ENCODE measurements at places on chromosomes 6 and 20.

DNA sequence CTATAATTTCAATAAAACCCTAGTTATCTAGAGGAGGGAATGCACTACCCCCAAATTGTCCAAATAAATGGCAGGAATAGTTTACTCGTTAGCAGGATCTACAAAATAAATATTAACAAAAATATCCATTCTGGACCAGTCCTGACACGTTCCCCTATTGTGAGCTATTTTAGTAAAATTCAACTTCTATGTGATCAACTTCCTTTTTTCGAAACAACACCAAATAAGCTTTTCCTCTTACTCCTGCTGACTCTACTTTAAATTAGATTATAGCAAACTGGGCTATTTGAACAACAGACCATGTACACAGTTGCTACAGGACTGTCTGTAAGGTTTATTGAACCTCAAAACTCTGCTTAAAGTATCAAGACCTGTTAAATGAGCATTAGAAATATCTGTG, 154.3 kb downstream of the IPCEF1 start:
- DNase-seq, result no peak

- DNase-seq, result no peak
Measured at GRCh38 chr6:33049323-33050013, 24.0 kb downstream of the HLA-DPA1 start.

GRCh38 chr6:43405354-43405753, 22.0 kb upstream of the ABCC10 start:
- DNase-seq, result no peak

GRCh38 chr6:148064406-148065134, 278.1 kb upstream of the SASH1 start:
- DNase-seq, result no peak

DNA sequence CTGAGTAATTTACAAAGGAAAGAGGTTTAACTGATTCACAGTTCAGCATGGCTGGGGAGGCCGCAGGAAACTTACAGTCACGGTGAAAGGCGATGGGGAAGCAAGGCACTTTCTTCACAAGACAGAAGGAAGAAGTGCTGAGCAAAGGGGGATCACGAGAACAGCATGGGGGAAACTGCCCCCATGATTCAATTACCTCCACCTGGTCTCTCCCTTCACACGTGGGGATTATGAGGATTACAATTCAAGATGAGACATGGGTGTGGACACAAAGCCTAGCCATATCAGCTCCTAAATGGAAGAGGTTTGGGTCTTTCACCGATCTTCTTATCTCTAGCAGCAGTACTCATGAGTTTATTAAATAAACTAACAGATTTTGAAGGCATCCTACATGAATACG, 152.9 kb upstream of the RUNX2 start:
- DNase-seq, result no peak

DNA sequence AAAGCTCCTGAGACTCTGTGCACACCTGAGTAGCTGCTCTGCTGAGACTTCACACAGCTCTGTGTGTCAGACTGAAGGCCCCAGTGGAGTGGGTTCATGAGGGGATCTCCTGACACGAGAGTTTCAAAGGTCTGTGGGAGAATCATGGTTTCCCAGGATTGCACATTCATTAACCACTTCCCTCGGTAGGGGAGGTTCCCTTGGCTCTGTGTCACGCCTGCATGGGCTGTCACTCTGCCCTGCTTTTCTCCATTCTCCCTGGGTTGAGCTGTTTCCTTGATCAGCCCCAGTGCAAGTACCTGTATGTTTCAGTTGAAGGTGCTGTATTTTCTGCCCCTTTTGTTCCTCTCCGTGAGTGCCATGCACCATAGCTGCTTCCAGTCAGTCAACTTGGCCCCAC, 236.9 kb downstream of the EPM2A start:
- no peak for DNase-seq

DNA sequence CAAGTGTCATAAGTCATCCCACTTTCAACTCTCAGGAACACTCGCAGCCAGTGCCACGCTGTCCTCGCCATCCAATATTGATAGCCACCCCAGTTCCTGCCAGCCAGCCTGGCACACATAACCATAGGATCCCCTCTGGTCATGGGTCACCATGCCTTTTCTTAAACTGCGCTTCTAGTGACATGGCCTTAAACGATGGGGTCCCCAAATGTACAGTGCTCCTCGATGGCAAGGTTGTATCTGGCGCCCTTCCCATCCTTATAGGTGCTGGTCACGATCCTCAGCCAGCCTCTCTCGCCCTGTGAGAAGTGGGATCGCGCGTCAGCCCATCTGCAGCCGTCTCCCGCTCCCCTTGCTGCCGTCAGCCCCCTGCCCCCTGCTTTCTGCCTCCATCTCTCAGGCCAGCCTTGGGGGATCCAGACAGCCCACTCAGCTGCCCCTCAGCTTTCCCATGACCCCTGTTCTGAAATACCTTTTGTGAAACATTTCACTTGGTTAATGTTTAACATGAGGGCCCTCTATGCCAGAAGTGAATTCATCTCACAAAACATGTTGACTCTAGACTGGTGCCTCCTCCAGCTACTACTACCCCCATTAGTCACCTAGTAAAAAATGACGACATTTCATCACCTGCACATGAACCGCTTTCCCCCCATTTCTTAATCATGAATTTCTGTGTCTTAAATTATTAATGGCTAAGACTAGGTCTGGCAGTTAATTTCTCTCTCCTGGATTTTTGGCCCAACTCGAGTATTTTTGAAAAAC, 11.4 kb downstream of the CTSZ start:
- DNase-seq, result no peak

DNA sequence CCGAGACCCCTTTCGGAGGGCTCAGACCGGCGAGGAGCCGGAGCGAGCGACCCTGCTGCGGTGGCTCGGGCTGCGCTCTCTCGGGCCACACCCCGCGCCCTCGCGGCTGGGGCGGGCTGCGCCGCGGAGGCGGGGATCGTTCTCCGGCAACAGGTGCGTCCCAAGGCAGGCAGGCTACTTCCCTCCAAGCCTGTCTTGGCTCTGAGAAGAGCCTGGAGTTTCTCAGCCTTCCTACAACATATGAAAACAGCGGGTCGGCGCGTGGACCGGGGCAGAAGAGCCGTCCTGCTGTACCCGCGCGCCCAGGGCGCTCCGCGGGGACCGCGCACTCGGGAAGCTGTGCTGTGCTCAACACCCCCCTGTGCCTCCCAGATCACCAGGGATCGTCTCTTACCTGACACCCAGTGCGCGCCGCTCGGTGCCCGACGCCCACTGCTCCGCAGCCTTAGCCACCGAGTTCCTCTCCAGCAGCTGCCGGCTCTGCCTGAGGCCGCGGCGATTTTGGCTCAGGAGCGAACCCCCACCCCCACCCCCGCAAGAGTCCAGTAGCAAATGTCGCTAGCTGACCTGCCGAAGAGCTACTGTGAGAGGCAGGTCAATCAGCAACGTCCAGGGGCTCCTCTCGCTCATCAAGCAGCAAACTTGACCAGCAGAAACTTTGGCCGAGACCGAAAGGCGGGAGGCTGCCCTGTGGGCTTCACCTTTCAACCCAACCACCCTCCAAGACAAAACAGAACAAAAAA, 3.7 kb upstream of the OLIG3 start:
- no peak for DNase-seq

- DNase-seq, result no peak
Measured at GRCh38 chr6:91135406-91136103, 548.7 kb upstream of the MAP3K7 start.

DNA sequence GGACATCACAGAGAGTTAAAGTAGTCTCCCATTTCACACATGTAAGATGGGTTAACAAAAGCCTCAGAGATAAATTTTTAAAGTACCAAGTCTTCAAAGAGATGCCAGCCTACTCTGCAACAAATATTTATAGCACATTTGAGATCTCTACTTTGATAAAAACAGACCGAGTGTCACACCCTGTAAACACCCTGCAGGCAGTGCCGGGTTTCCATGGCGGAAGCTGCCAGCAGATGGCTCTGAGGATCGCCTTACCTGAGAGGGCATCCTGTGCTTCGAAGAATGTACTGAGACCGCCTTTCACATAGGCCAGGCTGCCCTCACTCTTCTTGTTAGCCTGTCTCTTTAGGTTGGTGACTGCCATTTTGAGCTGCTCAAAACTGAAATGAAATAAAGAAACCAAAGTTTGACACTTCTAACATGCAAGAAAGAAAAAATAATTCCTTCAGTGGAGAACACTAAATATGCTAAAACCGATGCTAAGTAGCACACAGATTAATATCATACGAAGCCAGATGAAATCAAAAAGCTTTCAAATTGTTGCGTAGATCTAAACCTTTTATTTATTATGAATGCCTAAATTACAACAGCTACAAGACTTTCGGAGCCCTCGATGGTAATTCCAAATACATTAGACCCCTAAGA, 39.3 kb downstream of the HUS1B start:
- DNase-seq, result no peak

DNA sequence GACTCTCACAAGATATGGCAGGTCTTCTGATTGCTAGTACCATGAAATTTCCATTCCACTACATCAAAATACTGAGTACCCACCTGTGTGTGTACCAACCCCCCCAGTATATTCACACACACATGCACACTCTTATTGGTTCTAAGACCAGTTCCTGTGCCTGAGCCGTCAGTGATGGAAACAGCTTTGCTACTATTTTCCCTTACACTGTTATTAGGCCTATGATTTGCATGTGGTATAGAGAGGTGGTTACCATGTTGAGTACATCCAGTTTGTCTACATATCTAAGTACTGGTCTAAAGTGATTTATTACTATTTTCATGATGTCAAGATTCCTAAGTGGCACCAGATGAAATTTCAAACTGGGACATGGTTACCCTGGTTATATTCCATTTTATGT, 459.9 kb downstream of the BCKDHB start:
- DNase-seq, result no peak

Measured in occipital lobe (tissue), 3 donors.